Nephron progenitor cell (in vitro differentiated cells): ENCODE measurements at places on chromosomes 7 and 10.

- no peak for DNase-seq
Measured at GRCh38 chr7:149686011-149686410, 87.4 kb downstream of the ZNF467 start.

- no peak for DNase-seq
Measured at GRCh38 chr10:49351669-49352068, 44.2 kb downstream of the DRGX start.

- no peak for DNase-seq
Measured at GRCh38 chr10:113487154-113487553, 65.7 kb upstream of the HABP2 start.

DNA sequence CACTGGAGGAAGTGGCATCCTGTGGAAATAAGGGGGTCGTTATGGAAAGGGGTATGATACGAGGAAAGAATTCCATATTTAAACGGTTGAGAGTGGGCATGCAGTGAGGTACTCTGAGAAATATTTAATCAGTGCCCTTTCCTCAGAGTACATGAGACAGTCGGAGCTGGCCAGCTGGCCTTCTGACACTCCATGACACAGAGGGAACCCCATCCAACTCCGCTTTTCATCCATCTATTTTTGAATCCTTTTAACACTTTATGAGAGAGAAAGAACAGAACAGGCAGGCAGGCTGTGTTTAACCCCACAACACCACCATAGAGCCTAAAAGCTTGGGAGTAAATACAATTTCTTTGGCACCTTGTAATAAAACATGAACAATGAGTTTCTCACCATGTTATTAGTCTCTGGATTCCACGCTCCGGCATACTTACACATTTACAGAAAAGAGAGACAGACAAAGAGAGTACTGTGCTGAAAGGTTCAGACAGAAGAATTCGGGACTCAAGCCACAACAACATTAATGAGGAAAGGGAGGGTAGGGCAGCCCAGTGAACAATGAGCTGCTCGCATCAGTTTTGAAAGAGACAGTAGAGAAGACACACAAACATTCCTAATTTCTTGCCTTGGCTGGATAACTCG lies 124.2 kb upstream of the PDLIM1 start:
- no peak for DNase-seq

DNA sequence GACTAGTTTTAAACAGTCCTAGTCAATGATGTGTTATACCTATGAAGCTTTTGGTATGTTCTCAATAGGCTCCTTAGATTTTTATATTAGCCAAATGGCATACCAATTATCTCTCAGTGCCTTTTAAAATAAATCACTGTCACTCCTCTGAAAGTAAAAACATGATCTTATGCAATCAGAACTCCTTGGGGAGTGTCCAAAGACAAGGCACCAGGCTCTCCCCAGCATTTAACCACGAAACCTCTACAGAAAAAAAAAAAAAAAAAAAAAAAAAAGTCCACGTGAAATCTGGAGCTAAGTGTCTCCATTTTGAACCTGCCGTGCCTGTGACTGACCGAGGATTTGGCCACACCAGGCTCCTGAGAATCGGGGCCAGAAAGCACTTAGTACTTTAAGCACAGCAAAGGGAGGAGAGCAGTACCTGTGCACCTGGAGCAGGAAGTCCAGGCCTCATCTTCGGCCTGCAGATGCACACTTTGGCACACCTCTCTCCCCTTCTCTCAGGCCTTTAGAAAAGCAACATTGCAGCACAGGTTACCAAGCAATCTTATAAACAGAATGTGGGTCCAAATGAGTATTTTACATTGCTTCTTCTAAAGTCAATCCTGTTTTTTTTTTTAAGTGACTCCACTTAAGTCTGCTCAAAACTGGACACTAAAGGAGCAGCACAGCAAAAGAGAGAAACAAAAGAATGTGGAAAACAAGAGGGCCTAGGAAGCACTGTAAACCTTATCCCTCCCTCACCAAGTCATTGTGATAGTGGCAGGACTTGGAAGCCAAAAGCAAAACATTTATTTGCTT lies 1.5 kb downstream of the FAM13C start:
- no peak for DNase-seq

DNA sequence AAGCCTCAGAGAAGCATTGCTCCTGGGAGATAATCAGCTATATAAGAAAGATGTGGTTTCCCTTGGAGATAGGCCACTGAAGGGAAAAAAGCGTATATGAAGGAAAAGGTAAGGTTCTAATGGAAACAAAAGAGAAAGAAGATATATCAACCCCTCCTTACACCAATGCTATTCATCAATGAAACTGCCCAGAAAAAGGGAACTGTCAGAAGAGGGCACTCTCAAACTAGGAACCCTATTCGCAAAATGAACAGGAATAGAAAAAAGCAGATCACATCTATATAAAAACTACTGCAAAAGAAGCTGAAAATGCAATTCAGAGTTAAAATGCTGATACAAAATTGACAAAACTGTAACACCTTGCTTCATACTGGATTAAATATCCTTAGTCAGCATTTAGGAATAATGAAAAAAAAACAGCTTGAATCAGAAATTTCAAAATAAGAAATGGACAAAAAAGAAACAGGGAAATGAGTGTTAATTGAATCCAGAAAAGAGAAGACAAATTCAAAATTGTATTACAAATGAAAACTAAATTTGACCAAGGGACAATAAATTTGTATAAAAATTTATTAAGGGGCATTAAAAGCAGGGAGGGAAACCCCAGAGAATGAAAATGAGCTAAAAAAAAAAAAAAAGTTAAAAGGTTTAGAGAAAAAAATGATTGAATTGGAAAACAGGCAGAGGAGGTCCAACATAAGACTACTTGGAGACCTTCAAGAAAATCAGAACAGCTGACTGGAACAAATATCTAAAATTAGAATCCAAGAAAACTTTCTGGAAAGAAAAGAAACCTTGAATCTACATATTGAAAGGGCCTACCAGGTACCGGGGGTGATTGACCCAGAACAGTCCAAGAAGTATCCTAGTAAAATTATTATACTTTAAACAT lies 17.9 kb downstream of the NHLRC2 start:
- DNase-seq: no peak

DNA sequence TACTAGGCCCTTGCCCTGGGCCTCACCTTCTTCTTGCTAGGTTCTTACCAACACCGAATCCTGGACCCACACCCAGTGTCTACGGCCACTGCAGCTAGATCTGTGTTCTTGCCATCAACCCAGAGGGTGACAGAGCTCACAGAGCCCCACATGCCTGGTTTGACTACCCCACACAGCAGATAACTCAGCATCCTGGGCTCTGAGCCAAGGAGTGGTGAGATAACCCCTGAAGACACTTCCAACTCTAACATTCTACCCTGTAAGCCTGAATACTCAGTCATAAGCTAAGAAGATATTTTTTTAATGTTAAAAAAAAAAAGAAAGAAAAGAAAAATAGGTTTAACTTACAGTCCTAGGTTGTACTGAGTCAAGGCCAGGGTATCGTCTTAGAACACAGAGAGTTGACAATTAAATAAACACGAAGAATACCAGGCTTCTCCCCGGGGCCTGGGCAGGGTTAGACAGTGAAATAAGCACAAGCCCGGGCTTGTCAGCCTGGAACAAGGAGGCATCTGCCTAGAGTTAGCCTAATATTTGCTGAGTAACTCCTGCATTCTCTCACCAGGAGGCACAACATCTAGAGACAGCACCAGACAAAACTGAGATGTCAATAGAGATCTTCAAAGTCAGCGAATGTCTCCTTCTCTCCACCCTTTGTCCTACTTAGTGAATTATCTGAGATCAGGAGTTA lies 556.5 kb upstream of the LRRN3 start:
- no peak for DNase-seq

- DNase-seq: no peak
Measured at GRCh38 chr7:98771519-98771918, 98.3 kb downstream of the TMEM130 start.

GRCh38 chr10:119315128-119316001 lies 108.0 kb downstream of the GRK5 start:
- DNase-seq: peak; percentile 31

DNA sequence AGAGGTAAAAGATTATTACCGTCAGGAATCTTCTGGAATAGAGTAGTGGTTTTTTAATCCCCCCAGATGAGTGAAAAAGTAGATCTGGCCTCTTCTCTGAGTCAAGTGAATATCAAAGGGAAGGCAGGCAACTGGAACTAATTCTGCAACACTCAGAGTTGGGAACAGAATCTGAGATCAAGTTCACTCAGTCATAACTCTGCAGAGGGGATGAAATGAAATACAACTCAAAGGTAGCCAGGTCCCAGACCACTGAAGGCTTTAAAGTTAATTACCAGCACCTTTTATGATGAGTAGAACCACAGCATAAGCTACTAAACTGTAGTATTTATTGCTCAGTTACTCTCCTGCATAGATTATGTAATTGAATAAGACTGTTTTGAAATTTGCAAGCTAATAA lies 455.6 kb upstream of the AKR1E2 start:
- no peak for DNase-seq

DNA sequence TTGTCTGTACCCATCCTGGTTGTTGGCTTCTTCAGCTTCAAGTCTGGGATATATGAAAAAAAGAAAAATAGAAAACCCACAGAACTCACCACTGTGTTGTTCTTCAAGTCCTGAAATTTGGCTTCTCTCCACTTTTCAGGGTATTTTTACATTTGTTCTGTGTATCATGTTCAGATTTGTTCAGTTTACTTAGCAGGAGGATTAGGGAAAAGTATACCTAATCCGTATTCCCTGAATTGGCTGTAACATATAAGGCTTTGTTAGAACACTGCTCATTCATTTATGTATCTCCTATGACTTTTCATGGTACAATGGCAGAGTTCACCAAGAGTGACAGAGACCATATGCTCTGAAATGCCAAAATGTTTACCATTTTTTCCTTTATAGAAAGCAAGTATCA lies 146.9 kb downstream of the PTN start:
- DNase-seq: no peak

GRCh38 chr7:147605323-147605722 lies 985.2 kb upstream of the C7orf33 start:
- DNase-seq: no peak

GRCh38 chr10:124685261-124685660 lies 58.9 kb downstream of the FAM53B start:
- no peak for DNase-seq

GRCh38 chr7:130998993-130999602 lies 265.1 kb upstream of the KLF14 start:
- no peak for DNase-seq

DNA sequence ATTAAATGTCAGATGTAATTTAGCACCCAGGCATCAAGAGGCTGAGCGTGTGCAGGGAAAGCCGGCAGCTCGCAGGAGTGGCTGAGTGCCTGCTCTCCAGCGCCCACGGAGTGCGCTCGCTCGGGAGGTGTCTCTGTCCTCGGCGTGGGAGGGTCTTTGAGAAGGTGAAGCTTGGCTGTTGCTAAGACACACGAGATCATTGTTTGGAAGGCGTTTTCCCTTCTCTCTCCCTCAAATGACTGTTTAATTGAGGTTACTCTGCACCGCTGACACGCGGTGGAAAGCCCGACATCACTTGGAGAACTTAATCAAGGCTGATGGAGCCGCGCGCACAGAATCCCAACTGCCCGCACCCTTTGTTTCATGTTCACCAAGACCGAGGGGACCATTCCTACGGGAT lies 414.6 kb downstream of the DNAJB6 start:
- DNase-seq: no peak

- DNase-seq: peak; percentile 90
Measured at GRCh38 chr7:44145969-44146911, 5.1 kb upstream of the MYL7 start.

DNA sequence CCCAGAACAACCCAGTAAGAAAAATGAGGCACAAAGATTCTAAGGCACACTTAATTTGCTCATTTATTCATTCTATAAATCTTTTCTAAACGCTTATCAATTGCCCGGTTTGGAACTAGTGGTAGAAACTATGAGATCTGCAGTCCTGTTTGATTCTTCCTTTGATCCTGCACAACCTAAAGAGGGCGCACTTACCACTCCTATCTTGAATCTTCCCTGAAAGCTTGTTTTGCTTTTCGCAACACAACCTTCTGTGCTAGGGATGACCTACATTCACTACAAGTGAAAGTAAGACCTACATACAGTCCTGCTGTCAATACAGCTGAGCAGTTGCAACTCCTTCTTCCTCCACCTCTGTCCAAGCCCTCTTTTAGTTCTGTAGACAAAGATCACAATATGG lies 12.6 kb upstream of the ARL4A start:
- DNase-seq: no peak

- DNase-seq: peak; percentile 36
Measured at GRCh38 chr7:46569133-46569465, 648.0 kb upstream of the IGFBP3 start.
